Effector CD8-positive, alpha-beta T cell (primary cell): ENCODE measurements at places on chromosomes 5 and 9.

- DNase-seq = no peak
Measured at GRCh38 chr5:93503598-93504067, 77.4 kb downstream of the NR2F1-AS1 start.

- no peak for DNase-seq
Measured at GRCh38 chr9:69820955-69821788, 555 bp downstream of the CFAP95 start.

DNA sequence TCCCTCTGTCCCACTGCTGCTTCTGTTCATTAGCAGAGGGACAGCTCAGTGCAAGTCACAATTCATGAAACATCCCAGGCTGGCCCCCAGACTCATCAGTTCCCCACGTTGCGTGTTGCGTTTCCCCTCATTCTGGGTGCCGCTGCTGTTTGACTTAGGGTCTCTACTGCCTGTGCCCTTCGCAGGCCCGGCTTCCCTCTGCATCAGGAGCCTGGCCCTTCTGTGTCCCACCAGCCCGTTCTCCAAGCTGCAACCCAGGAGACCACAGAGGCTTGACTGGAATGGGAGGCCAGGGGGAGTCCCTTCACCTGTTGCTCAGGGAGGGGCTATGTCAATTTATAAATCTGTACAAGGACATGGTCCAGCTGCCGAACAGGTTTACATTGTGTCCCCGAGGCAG is 53.9 kb upstream of the SUSD3 start:
- DNase-seq = no peak

GRCh38 chr9:137959641-137960411 is 82.2 kb downstream of the CACNA1B start:
- DNase-seq = no peak

- DNase-seq = no peak
Measured at GRCh38 chr9:76539180-76539579, 80.2 kb downstream of the GCNT1 start.
